A549 treated with AZD2906 at 1 μM for 4 hours (cell line): ENCODE measurements at places on chromosomes 4 and X. TPM values are rescaled to one million over a fixed set of nuclear protein-coding genes. Genes with fewer than 3 reads are reported as not detected.

The DIPK2B gene
- not detected in 5 replicates for total RNA-seq

The ZMAT1 gene
- 0.01 to 0.07 TPM (median 0.03 TPM) in 5 replicates for total RNA-seq

The GCNA gene
- total RNA-seq: 1.6 to 1.9 TPM (median 1.7 TPM) in 5 replicates

The MAGEA11 gene
- not detected in 5 replicates for total RNA-seq

The RTL5 gene
- total RNA-seq: 2.2 to 2.3 TPM (median 2.2 TPM) in 5 replicates

The OCIAD1 gene
- total RNA-seq: 121 to 205 TPM (median 124 TPM) in 5 replicates

The COX7B2 gene
- not detected in 5 replicates for total RNA-seq

The CENPE gene
- 4.8 to 7.4 TPM (median 7.2 TPM) in 5 replicates for total RNA-seq
